ENCODE measurements at places on chromosomes 13 and 19.
A peak's percentile ranks its signal among the peaks of the same experiment; 100 is the strongest.

- DNase-seq, result no peak
These were observed 172.1 kb downstream of the USP12 start for GRCh38 chr13:26999499-26999898.

DNA sequence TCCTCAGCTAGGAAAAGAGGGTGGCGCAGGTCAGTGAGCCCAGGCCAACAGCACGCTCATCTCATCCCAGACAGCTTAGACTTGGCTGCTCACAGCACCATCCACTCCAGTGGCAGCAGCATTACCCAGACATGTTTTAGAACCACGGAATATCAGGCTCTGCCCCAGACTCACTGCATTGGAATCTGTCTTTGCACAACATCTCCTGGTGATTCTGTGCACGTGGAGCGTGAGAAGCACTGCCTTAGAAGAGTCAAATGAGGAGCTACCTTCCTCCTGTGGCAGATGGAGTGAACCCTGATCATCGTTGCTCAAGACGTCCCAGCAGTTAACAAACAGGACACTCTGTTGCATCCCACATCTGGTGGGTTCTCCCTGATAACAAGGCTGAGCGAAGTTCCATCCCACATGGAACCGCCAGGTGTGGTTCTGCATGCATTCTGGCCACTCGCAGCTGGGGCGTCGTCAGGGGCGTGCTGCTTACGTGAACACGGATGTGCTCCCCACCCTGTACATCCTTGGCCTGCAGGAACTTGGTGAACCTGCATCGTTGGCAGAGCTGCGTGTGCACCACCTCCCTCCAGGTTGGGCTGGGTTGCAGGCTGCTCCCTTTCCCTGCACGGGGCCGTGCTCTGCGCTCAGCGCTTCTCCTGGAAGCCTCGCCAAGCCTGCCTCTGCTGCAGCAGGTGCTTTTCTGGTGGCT, 25.2 kb upstream of the ATP11A start:
- DNase-seq, result peak; percentile 36

DNA sequence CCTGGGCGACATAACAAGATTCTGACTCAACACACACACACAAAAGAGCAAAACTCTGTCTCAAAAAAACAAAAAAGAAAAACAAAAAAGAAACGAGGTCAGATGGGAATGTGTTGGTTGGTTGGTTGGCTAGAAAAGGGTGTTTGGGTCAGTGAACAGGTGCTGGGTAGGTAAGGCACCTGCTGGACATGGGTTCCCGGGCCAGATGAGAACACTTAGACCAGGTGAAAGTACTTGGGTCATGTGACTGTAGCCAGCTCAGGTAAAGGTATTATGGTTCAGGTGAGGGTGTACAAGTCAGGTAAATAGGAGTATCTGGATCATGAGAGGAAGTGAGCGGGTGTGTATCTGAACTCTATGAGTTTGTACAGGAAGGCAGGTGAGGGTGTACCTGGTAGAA, 14.5 kb upstream of the ZNF414 start:
- DNase-seq, result no peak

- DNase-seq, result no peak
These were observed 340.6 kb upstream of the KLHL1 start for GRCh38 chr13:70448820-70449219.

GRCh38 chr19:8489561-8490394, 12.7 kb downstream of the PRAM1 start:
- no peak for DNase-seq
